Kasumi-1 (cell line): ENCODE measurements at places on chromosomes 13 and 19.

DNA sequence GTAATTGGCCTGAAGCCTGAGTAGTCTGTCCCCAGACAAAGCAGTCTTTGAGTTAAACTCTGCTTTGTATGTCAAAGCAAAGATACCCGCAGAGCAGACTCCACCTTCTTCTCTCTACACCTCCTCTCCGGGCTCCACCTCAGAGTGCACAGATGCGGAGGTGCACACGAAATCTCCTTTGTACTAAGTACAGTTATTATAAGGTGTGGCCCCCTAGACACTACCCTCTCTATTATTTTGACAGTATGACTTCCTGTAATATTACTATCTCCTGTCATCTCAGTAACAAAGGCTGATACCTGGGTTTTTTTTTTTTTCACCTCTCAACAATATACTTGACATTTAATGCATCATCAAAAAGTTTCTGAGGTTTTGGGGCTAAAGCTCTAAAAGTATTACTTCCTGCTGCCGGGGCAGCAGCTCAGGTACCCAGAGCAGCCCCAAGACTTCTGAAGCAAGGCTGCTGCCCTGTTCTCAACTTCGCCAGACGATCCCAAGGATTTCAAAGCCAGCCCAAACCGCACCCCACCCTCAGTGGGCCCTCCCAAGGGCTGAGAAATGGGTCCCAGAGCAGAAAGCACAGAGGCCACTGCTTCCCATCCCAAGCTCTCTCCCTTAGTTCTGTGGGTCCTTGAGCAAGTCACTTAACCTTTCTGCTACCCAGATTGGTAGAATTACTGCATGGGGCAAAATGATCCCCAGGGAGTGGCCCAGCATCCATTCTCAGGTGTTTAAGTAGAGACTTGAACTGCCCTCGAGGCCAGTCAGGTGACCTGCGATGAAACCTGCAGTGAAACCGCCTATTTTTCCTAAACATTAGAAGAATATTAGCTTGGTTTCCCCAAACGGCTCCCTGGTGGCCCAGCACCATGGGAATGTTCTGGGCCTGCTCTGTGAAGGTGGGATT is 180.6 kb downstream of the FOXO1 start:
- DNase-seq, result no peak

DNA sequence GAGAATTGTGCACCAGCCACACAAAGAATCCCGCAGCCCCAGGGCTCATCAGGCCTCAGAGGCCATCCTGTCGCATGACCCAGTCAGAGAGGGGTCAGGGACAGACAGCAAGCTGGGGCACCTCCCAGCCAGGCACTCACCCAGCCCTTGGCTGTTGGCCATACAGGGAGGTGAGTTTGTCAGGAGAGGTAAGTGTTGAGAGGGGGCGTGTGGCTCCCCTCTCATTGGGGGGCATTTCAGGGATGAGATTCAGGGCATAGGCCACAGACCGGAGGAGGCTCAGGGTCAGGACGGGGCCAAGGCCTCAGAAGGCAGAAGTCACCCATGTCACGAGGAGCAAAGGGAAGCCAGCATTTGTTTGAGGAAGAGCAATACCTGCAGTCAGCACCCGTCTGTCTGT is 37.1 kb downstream of the MYO9B start:
- DNase-seq, result no peak

DNA sequence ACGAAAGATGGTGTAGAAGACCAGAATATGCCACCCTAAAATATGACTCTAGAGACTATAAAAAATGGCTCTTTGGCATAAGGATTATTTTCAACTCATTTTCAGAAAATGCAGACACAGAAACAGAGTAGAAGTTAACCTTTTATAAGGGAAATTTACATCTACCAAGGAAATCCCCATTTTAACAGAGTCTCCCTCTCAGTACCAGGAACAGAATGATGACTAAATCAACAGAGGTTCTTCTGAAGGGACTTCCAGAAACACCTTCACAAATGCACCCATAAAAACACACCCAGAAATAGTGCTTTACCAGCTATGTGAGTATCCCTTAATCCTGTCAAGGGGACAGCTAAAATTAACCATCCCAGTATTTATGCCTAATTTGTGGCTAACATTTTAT is 29.1 kb downstream of the PLPP2 start:
- no peak for DNase-seq

GRCh38 chr13:20993661-20994440 is 67.5 kb downstream of the LATS2 start:
- peak; percentile 10 for DNase-seq

DNA sequence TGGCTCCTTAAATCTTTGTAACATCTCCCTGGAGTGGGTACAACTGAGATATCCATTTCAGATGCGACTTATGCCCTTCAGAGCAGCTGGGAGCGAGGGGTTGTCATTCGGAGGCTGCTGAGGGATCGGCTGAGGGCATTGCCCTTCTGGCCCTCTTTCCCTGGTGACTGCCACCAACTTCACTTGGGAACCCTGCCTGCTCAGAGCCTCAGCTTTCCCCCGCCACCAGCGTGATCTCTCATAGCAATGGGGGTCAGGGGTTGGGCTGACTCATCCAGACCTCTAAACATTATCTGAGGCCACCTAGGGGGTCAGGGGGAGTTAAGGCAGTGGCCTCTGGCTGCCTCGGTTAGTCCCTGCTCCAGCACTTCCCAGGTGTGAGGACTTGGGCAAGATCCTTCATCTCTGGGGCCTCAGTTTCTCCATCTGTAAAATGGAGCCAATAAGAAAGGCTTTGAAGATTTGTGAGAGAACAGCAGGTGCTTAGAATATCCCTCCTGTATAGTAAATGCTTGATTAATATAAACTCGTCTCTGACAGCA is 1.1 kb downstream of the PRX start:
- no peak for DNase-seq

DNA sequence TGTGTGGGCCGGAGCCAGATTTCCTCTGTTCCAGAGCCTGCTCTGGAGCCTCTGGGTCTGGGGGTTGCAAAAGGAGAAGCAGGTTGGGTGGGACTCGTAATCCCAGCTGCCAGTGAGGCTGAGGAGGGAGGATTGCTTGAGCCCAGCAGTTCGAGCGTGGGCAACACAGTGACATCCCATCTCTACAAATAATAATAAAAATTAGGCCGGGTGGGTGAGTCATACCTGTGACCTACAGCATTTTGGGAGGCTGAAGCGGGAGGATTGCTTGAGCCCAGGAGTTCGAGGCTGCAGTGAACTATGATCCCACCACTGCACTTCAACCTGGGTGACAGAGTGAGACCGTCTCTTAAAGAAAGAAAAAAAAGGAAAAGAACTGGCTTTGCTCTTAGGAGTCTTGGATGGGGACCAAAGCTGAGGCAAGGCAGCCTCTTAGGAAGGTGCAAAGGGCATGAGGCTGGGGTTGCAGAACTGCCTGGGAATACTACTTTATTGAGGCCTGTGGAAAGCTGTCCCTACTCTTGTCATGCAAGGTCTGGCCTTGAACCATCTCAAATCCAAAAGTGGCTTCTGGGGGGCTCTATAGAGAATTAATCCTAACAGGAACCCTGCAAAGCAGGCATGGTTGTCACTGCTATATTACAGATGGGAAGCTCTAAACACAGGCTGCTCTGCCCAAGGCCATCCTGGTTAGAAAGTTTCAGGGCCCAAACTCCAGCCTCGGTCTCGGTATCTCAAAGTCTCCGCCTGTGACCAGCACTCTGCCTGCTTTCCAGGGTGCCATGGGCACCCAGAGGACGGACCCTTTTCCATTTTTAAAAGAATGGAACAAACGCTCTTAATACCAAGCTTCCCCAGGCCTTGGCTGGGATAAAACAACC is 880 bp upstream of the C19orf12 start:
- peak; percentile 8 for DNase-seq

GRCh38 chr13:29165216-29165615 is 345.1 kb downstream of the MTUS2 start:
- DNase-seq, result no peak

GRCh38 chr13:94880463-94880862 is 168.1 kb upstream of the SOX21 start:
- no peak for DNase-seq

- no peak for DNase-seq
These were observed 3.0 kb downstream of the ZNF557 start for GRCh38 chr19:7072541-7072940.

- DNase-seq, result no peak
These were observed 26.0 kb downstream of the SHISA2 start for GRCh38 chr13:26025771-26026170.

DNA sequence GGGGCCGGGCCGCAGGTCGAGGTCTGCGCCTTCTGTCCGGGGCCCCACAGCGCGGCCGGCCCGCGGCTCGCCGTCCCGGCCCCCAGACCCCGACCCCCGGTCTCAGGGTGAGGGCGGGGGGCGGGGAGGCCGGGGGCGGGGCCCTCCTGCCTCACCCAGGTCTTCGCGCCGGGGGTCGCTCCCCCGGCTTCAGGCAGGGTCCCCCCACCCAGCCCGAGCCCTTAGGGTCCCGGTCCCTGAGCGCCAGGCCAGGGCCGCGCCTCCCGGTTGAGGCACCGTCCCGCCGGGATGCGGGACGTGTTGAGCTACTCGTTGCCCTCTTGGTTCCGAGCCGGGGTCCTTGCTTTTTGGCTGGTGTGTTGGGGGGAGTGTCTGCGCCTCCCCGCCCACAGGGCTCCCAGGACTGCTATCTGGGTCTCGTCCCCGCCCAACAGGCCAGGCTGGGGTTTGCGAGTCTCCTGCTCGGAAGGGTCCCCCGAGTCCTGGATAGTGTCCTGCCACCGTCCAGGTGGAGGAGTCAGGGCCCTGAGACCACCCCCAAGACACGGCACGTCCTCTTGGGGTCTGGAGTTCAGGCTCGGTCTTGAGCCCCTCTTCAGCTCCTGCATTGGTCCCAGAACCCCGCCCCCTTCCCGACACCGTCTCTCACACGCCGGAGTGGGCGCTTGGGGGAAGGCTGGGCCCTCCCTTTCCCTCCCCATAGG is 452 bp downstream of the PIAS4 start:
- peak; percentile 16 for DNase-seq

- no peak for DNase-seq
These were observed 603 bp downstream of the TM9SF2 start for GRCh38 chr13:99501848-99502301.

GRCh38 chr13:110471833-110472162 is 89.7 kb downstream of the RAB20 start:
- DNase-seq, result peak; percentile 87

DNA sequence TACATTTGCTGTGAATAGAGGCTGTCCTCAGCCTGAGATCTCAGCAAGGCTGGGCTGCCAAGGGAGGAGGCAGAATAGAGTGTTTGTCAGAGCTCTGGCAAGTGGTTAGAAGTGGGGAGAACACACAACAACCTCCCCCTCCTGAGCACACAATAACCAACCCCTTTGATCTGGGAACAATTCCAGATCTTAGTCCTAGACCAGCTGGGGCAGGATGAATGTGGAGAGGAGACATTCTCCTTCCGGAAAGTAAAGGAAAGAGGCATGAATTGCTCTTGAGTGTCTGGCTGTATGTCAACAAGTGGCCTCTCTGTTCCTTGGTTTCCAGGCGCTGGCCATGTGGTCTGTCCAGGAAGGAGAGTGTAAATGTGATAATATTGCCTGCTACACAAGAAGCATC is 114.9 kb upstream of the TMTC4 start:
- DNase-seq, result no peak

DNA sequence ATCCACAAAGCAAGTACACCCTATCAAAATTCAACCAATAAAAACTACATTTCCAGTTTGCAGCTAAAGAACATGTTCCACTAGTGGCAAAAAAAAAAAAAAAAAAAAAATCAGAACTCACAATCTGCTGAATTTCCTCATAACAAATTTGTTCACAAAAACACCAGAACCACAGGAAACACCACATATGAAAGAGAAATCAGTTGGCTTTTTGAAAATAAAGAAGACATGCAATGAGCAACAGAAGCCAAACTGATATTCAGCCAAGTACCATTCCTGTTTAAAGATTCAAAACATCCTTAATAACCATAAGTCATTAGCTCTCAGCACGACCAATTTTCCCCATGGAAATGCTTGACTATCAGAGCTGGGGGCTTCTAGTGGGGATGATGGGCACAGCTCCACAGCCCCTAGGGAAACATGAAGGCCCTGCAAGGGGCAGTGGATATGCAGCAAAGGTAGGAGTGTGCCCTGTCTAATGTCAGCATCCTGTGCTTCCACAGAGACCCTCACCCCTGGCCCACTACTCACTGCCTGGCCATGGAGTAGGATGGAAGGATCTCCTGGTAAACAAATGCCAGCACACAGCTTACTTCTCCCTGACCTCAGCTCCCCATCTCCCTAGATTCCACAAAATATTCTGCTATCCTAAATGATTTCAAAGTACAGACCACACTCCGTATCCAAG is 74.0 kb upstream of the DOCK9 start:
- no peak for DNase-seq

GRCh38 chr13:66921437-66921836 is 308.7 kb downstream of the PCDH9 start:
- no peak for DNase-seq

GRCh38 chr13:44128552-44129001 is 245.0 kb upstream of the SERP2 start:
- DNase-seq, result no peak

DNA sequence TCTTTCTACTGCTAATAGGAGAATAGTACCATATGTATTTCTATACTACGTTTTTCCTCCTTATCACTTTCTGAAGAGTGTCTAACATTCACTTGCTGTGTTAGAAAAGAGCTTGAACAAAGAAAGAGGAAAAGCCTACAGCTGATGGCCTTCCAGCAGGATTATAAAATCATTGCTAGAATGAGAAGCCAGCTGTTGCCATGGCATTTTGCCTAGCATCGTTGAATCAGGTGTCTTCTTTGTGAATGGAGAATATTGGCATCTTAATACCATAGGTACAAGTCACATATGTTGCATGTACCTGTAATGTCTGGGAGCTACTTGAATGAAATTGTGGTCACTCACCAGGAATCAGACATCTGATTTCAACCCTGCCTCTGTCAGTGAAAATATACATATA is 1174.9 kb downstream of the PCDH17 start:
- no peak for DNase-seq

GRCh38 chr13:112392719-112393118 is 16.6 kb downstream of the SPACA7 start:
- DNase-seq, result no peak

DNA sequence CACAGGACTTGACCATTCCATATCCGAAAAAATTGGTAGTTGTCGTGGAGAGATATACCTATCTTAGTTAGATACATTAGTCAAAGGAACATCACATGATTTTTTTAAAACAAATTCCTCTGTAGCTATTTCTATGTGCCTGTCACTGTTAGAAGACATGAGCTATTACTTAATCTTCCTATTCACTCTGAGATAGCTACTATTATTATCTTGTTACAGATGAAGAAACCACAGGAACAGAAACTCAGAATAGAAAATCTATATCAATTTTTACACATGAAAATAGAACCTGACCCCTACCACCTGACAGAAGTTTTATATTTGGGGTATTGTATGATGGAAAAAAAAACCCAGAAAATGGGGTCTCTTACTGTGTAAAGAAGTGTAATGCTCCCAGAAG is 68.9 kb upstream of the TDRD3 start:
- DNase-seq, result no peak

- DNase-seq, result no peak
These were observed 46.8 kb upstream of the ZNF726 start for GRCh38 chr19:23867895-23868294.

- DNase-seq, result no peak
These were observed 11.4 kb downstream of the COQ8B start for GRCh38 chr19:40705362-40705651.
